Activated CD4-positive, alpha-beta T cell treated with anti-CD3 and anti-CD28 coated beads, Interleukin-2, amount 50 U/mL, for 1 hour (primary cell): ENCODE measurements at places on chromosomes 16 and 17.

DNA sequence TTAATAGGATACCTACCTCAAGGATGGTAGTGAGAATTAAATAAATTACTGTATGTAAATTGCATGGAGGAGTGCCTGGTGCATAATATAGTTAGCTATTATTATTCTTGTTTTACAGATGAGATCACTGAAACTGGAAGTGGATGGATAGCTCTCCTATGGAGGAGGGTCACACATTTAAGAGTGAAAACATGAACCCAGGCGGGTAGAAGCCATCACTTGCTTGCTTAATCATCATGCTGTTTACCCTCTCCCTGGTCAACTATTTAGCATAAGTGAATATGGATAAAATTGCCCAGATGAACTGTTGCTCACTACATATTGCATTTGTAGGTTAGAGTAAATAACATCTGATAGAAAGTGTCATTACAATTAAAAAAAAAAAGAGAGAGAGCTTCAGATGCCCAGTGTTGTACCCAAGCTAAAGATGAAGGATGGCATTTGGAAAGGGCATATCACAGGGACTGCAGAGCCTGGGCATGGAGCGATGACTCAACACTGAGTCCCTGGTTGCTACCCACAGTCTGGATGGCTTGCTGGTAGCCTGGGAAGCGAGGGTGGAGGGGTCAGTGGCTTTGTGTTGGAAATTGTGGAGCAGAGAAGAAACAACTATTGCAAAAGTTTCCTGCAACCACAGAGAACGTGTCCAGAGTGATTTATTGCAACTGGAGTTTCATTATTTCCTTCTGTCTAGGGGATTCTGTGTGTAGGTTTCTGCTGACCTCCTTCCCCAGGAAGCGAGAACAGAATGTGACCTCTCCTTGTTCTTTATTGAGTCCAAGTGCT, 414.4 kb downstream of the SHISA9 start:
- no peak for DNase-seq

GRCh38 chr16:88045820-88046303, 94.6 kb downstream of the BANP start:
- DNase-seq, result no peak

DNA sequence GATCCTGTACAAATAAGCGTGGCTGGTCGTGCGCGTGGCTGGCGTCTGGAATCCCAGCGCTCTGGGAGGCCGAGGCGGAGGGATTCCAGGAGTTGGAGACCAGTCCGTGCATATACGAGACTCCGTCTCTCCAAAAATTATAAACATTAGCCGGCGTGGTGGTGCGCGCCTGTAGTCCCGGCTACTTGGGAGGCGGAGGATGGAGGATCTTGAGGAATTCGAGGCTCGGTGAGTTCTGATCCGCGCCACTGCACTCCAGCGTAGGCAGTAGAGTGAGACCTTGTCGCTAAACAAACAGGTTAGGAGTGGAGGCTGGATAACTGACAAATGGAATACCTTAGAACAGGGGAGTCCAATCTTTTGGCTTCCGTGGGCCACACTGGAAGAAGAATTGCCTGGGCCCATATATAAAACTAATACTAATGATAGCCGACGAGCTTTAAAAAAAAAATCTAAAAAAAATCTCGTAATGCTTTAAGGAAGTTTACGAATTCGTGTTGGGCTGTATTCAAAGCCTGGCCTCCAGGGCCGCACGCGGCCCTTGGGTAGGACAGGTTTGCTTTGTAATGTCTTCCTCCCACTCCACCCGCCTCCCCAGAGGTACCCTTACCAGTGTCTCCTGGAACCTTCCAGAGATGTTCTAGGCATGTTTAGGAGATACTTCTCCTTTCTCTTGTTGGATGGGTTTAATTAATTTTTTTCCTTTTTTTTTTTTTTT, 909 bp upstream of the RSL1D1 start:
- no peak for DNase-seq

DNA sequence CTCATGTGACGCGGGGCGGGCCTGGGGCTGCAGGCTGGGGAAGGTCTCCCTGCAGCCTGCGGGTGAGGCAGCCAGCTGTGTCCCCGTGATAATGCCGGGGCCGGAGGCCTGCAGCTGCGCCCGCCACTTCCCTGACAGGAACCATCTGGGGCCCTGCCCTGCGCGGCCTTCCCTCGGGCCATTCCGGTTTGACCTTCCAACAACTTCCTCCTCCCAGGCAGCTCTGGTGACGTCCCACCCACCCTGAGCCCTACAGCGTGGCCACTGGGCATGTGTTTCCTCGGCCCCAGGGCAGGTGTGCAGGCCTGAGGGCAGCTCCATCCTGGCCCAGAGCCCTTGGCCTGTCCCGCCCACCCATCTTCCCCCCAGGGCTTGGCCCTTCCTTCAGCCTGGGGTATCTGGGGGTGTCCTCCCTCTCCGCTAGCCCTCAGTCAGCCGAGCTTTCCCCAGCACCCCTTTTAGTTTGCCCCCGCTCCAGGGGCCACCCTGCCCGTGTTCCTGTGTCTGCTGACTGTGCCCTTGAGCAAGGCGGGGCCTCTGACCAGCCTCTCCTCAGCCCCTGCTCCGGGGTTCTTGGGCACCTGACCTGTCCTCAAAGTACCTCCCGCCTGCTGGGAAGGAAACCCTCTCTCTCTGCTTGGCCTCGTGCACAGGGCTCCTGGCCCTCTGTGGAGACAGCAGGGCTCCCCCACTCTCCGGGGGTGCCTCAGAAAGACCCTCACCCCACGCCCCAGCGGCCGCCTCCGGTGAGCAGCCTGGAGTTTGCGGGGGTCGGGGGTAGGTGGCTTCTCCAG, at the start of gene CBFA2T3:
TSS of gene CBFA2T3 (minus strand) at position 190 of the 794 bp plus-strand sequence. CDS start 400 bp downstream, outside the sequence.
- no peak for DNase-seq

GRCh38 chr17:21452377-21453143, 76.4 kb downstream of the KCNJ12 start:
- peak; percentile 31 for DNase-seq

DNA sequence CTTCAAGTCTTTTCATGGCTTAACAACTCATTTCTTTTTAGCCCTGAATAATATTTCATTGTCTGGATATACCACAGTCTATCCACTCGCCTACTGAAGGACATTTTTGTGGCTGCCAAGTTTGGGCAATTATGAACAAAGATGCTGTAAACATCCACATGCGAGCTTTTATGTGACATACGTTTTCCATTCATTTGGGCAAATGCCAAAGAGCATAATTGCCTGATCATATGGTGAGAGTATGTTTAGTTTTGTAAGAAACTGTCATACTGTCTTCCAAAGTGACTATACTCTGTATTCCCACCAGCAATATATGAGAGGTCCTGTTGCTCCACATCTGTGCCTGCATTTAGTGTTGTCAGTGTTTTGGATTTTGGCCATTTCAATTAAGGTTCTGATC, 81.3 kb downstream of the ELAC2 start:
- no peak for DNase-seq

DNA sequence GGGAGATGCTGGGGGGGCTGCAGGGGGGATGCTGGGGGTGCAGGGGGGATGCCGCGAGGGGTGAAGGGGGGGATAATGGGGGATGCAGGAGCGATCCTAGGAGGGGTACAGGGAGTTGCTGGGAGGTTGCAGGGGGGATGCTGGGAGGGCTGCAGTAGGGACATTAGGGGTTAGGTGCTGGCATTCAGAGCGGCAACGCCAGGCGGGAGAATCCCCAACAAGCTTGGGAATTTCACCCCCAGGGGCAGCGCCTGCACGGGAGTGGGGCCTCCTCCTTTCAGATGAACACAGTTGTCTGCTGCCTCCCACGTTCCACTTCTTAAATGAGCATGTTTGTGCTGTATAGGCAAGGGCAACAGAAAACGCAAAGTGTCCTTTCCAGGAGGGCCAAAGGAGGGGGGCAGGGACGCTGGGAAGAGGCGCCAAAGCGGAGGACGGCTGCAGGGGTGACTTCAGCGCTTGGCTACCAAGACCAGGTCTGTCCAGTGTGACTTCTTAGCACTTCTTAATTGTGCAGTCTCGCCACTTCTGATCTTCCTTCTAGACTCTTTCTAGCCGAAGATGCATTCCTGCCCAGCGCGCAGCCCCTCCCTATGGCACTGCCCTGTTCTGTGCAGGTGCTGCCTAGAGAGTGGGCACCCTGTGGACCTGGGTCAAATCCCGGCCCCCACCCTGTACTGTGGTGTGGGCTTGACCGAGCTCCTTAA, 2.0 kb upstream of the SLC6A4 start:
- DNase-seq, result no peak

GRCh38 chr16:46717692-46718091, 28.2 kb downstream of the ORC6 start:
- no peak for DNase-seq

- no peak for DNase-seq
Measured at GRCh38 chr17:67594115-67594880, 123.4 kb upstream of the NOL11 start.

GRCh38 chr17:68384471-68384870, 72.8 kb downstream of the WIPI1 start:
- no peak for DNase-seq

DNA sequence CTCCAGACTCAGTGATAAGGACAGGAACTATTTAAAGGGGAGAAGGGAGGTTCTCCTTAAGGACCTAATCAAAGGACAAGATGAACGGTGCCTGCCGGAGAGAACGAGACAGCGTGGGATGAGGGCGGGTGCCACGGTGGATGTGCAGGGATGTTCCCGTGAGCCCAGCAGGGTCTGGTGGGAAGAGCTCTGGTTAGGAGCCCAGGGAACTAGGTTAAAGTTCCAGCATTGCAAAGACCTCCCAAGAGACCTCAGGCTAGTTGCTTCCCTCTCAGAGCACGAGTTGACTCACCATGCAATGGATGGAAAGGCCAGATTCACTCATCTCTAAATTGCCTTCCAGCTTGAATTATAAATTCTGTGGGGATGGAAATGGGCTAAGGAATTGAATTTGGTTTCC, 14.7 kb downstream of the CCR7 start:
- DNase-seq, result no peak

GRCh38 chr16:74892574-74893461, 92.1 kb downstream of the WDR59 start:
- DNase-seq, result no peak

- no peak for DNase-seq
Measured at GRCh38 chr17:2157675-2158395, 102.9 kb downstream of the HIC1 start.

GRCh38 chr17:83180264-83180995, 101.0 kb downstream of the METRNL start:
- DNase-seq, result no peak

GRCh38 chr17:21213638-21214014, 335 bp downstream of the TMEM11 start:
- no peak for DNase-seq

- no peak for DNase-seq
Measured at GRCh38 chr16:67104845-67105244, 4.9 kb upstream of the PHAF1 start.
